ENCODE measurements at places on chromosomes 12 and 14. TPM values are rescaled to one million over a fixed set of nuclear protein-coding genes. Genes with fewer than 3 reads are reported as not detected.

Gene PAPOLA
- 55.6 TPM for total RNA-seq

DNA sequence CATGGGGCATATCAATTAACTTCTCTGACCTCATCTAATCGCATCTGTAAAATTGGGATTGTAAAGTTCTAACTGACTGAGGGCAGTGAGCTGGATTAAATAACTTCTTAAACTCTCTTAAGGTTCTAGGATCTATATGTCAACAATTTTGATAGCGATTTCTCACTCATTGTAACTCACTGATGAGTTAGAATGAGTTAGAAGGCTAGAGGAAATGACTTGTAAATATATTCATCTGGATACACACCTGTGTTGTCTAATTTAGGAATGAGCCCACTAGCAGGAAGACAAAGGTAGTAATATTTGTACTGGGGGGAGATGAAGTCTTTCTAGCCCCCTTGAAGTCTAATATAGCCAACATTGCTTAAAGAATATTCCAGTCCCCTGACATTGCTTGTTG, 46.3 kb upstream of the CERS5 start:
- DNase-seq, result no peak

Gene GALNT9
- total RNA-seq, result 0.35 TPM

DNA sequence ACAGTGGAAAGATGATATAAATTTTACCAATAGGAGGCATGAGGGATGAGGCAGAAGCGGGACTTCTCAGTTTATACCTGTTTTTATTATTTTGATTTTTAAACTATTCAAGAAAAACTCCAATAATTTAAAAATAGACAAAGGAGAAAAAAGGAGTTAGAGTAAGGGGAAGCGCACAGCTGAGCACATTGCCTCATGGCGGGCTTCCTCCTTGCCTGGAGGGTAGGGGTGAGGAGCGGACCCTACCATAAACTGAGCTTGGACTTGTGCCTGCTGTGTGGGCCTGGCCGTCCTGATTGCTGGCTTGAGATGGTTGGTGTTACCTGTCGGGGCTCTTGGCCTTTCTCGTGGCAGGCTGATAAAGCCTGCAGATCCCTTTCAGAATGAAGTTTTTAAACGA, 15.1 kb upstream of the HIP1R start:
- no peak for DNase-seq

Gene SPX
- total RNA-seq, result 14.4 TPM

GRCh38 chr14:90175631-90176030, 80.7 kb upstream of the PSMC1 start:
- DNase-seq, result no peak

Gene OSBPL8
- total RNA-seq, result 64.0 TPM

DNA sequence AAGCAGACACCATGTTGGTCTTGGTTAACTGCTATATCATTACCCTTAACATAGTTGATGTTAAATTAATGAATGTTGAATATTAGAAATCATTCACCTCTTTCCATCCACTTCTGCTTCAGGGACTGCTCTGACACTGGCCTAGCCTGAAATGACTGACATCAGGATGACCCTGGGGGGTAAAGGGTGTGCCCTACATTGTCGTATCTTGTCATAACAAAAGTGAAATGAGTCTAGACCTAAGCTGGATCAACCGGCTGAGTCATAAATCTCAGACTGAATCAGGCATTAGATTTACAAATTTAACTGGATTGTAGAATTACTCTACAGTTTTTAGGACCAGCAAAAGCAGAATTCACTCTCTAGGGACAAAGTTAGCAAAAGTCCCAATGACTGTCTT, 35.3 kb downstream of the KICS2 start:
- DNase-seq, result peak; percentile 27

- DNase-seq, result no peak
Observed at GRCh38 chr14:78985668-78986381, 815.7 kb downstream of the NRXN3 start.

Gene GPRC5D
- total RNA-seq, result not detected

Gene SLC25A29
- total RNA-seq, result 92.2 TPM

DNA sequence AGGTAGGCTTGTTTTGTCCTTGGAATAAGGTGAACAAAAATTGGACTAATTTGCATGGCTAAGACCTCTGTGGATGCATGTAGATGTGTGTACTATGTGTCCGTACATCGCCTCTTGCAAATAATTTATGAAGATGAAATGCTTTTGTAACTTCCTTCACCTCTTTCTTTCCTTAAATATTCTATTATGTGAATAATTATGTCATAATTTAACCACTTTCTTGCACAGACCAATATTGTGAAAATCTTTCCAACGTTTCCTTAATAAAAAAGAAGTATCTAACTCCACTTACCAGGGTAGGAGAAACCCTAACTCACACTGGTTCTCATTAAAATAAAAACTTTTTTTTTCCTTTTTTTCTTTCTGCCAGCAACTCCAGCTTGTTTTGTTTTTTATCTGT, 4.0 kb downstream of the NANOG start:
- DNase-seq, result no peak

- peak; percentile 26 for DNase-seq
Observed at GRCh38 chr14:32939254-32940065, 781 bp downstream of the NPAS3 start.

Gene KRT6A
- 116 TPM for total RNA-seq

GRCh38 chr12:93536766-93537488, 35.5 kb upstream of the SOCS2 start:
- DNase-seq, result peak; percentile 11

- DNase-seq, result no peak
Observed at GRCh38 chr12:98456041-98456440, 59.3 kb upstream of the TMPO start.

DNA sequence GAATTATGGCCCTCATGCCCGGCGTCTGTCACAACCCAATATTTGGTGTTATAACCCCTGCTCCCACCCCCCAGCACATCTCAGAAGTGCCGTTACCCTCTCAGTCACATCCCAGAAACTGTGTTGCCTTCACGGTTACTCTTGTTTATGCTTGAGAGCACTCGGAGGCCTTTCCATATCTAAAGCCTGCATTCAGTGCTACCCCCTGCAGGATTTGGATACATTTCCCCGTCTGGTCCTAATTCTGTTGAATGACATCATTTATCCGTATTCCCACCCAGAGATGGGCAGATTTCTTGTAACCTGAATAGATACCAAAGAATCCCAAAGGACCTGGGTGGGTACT, 19.1 kb upstream of the FOS start:
- peak; percentile 51 for DNase-seq

Gene ULK1
- 39.0 TPM for total RNA-seq

DNA sequence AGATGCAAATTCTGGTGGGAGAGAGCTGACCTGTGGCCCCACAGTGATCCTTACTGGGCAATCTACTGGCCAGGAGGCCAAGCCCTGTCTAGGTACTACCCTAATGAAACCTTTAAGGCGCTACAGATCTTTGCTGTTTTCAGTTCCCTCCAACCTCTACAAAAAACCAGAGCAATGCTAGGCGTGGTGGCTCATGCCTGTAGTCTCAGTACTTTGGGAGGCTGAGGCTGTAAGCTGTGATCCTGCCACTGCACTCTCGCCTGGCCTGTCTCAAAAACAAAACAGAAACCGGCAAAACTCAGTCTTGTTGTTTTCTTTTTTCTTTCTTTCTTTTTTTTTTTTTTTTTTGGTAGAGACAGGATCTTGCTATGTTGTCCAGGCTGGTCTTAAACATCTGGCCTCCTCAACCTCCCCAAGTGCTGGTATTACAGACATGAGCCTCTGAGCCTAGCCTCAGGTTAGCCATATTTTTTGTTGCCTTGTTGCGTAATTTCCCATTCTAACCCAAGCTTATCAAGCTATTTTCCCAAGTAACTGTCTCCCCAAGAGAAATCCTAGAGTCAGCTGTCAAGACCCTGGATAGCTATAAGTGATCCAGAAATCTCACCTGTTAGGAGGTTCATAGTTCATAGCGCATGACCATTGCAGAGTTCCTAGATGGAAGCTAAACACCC, 2.8 kb downstream of the ETFBKMT start:
- DNase-seq, result no peak

Gene KLHDC1
- total RNA-seq, result 4.3 TPM

DNA sequence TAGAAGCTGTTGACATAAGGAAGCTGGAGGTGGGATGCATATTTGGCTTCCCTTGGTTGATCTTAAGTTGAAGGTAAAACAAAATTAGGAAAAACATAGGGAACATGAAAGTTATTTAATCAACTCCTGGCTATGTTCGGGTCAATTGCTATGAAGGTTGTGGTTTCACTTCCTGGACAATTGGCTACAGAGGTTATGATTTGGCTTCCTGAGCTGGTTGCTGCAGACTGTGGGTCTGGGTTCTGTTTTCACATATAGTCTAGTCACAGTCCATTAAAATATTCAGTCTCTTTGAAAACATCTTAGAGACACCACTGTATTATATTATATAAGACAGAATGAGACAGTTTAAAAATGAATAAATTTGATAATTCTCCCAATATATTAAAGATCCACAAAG, 895.2 kb upstream of the USP15 start:
- no peak for DNase-seq

GRCh38 chr12:75978677-75979076, 52.9 kb downstream of the PHLDA1 start:
- DNase-seq, result no peak

DNA sequence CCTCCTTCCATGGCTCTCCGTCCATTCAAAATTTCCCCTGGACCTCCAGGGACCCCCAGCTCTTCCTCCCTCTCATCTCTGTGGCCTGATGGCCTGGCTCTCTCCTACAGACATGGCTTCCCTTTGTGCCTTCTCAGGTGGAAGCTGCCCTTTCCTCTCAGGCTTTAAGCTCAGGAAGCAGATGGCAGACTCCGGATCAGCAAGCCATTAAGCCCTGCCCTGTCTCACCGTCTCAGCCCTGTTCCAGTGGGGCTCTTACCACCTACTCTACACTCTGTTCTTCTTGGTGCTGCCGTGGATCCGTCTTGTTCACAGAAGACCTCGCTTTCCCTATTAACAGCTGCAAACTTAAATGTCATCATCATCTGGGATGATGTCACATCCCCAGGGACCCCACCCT, 33.1 kb downstream of the NPC2 start:
- DNase-seq, result no peak

Gene DBX2
- total RNA-seq, result not detected

GRCh38 chr14:31505411-31505810, 17.6 kb upstream of the GPR33 start:
- DNase-seq, result peak; percentile 19

GRCh38 chr12:58425481-58426392, 484.4 kb downstream of the ATP23 start:
- DNase-seq, result peak; percentile 100

DNA sequence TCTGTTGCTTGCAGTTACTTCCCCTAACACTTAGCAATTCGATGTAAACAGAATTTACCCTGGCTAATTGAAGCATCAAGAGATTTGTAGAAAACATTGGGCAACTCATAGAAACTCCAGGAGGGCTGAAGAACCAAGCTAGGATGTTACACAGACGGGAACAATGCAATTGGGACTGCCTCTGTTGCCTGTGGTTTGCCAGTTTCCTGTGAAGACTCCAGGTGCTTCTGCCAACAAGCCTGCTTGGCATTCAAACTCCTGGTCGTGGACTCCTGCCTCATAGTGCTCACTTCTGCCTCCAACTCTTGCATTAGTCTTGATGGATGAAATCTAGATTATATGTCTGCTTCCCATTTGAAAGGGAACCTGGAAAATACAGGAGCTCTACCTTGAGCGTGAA, 246.0 kb downstream of the BMP4 start:
- peak; percentile 26 for DNase-seq

Gene RAD51AP1
- total RNA-seq, result 17.4 TPM

DNA sequence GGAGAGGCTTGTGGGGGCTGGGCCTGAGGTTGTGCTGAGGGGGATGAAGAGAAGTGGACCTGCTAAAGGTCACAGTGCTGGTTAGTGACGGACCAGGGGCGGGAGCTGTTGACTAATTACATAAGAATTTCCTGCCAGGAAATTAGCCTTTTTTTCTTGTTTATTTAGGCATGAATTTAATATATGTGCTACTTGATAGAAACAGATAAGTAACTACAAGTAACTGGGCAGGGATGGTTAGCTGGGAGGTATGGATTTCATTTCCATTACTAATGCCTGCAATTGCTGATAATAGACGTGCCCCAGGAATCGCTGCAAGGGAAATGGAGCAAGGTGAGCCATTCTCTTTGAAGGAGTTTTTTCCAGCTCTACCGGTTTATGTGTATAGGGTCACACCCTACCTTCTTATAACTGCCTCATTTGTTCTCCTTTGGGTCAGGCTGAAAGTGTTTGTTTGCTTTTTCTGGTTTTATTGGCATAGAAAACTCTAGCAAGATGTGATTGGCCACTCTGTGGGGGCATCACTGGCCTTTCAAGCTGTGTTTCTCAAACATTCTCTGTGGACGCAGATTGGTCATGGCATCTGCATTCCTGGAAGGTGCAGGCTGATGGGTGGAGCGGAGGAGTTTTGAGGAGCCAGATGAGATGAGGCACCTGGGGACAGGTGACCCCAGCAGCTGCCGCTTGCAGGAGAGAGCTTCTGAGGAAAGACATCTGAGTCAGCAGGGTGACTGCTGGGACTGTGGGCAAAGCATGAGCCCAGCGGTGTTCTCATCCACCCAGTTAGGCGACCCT, 19.0 kb upstream of the GPRC5A start:
- DNase-seq, result peak; percentile 95

- DNase-seq, result no peak
Observed at GRCh38 chr14:55747186-55747585, 167.2 kb downstream of the KTN1 start.

Gene ADAM21
- 1.7 TPM for total RNA-seq

- no peak for DNase-seq
Observed at GRCh38 chr12:127621366-127621765, 645.6 kb upstream of the TMEM132C start.

GRCh38 chr12:30878024-30878423, 48.5 kb upstream of the TSPAN11 start:
- DNase-seq, result no peak

- peak; percentile 3 for DNase-seq
Observed at GRCh38 chr14:29311983-29312382, 545.4 kb downstream of the FOXG1 start.

GRCh38 chr12:68043435-68043834, 54.2 kb downstream of the IFNG-AS1 start:
- peak; percentile 95 for DNase-seq

Gene FBRSL1
- 2.6 TPM for total RNA-seq

GRCh38 chr14:74582910-74583581, 29.0 kb downstream of the LTBP2 start:
- DNase-seq, result no peak

DNA sequence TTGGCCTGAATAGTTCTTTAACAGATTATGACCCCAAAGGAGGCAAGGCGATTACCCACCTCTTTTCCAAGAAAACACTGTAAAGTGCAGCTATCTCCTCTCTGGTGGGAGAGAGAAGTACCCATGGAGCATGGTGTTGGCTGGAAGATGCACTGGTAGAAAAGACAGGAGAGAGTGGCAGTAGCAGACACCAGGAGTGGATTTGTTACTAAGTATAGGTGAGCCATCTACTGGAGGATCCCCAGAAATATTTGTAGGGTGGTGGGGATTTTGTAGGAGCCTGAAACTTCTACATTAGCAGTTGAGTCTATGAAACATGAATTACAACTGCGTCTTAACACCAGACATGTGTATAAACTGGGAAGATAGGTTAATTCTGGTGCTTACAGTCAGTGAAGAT, 148.0 kb downstream of the SLC38A4 start:
- DNase-seq, result peak; percentile 33

GRCh38 chr14:90732139-90732538, 84.1 kb downstream of the TTC7B start:
- no peak for DNase-seq

Gene PRB2
- total RNA-seq, result not detected
